Caco-2 (cell line): ENCODE measurements at places on chromosomes 1 and 21. TPM values are rescaled to one million over a fixed set of nuclear protein-coding genes. Genes with fewer than 3 reads are reported as not detected.

DNA sequence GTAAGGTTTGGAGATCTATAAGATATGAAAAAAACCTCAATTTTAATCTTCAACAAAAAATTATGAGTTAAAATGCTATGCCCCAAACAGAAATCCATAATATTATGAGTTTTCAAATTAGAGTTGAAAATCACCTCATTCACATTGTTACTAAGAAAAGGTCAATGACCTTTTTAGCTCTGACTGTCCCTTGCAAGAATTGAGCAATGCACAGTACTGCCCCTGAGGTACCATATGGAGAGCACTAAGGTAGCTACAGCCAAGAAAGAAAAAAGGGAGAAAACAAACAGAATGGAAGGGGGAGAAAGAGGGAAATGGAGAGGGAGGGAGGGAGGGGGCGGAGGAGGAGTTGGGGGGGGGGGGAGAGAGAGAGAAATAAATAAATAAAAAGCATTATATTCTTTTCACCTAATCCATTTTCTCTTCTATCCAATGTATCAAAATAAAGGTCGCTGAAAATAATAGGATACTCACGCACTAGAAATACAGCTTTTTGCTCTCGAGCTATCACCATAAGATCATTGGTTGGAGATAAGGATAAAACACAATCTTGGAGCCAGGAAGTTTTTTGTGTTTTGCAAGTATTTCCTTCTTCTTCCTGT lies 58.8 kb downstream of the RAB3GAP2 start:
- no peak for DNase-seq

- no peak for DNase-seq
These were observed 18.8 kb upstream of the TENT5B start for GRCh38 chr1:27031235-27032118.

DNA sequence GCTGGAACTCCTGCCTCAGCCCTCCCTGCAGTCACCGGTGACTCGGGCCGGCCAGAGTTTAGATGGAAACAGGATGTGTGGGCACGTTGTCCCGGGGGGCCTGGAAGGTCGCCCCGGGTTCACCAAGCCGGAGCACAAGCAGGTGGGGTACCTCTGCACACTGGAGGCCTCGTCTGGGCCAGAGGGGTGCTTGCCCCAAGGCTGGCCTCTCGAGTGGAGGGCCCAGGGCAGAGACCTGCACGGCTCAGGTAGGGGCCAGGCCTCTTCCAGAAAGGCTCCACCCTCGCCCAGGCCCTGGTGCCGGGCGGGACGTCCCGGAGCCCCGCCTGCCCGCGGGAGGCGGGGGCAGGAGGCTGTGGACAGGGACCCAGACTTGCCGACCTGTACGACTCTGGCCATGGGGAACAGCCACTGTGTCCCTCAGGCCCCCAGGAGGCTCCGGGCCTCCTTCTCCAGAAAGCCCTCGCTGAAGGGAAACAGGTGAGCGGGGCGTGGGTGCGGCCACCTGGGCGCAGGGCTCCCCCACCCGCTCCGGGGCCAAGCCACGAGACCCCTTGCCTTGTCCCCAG lies at the start of gene PLEKHN1:
Gene PLEKHN1, plus strand, starts transcription at position 348 of the 569 bp plus-strand sequence. Its CDS starts 50 bp downstream, at position 398.
- DNase-seq, result peak; percentile 73

- DNase-seq, result no peak
These were observed 91.7 kb downstream of the SLC45A1 start for GRCh38 chr1:8409606-8410005.

DNA sequence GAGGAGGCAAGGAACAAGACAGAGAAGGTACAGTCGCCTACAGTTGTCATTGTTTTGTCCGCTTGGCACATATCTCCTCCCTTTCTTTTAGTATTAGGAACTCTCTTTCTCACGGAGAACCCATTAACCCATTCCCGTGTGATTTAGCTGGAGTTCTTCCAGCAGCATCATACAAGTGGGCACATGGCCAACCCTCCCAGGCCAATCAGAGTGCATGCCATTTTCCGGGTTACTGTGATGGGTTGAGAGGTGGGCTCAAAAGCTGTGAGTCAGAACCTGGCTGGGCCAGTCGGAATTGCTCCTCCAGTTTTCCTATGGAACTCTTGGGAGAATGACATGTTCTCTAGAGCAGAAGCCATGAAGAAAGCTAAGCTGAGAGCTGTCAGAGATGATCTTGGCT lies 83.1 kb upstream of the SOD1 start:
- DNase-seq, result no peak

GRCh38 chr1:5404412-5405203 lies 587.6 kb downstream of the NPHP4 start:
- DNase-seq, result peak; percentile 61

DNA sequence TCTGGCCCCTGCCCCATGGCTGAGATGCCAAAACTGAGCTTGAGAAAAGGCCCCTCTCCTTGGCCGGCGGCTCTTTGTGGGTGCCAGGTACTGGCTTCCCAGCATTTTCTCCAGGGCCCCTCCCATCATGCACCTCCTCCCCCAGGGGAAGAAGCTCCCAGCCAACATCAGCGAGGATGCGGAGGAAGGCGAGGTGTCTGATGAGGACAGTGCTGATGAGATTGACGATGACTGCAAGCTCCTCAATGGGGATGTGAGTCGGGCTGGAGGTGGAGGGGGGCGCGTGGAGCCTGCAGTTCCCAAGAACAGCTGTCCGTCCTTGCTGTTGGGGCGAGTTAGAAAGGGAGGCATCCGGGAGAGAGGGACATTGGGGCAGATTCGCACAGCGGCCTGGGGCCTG lies 13.5 kb downstream of the PLCH2 start:
- DNase-seq, result no peak

GRCh38 chr1:243341074-243341473 lies 85.2 kb downstream of the SDCCAG8 start:
- no peak for DNase-seq

DNA sequence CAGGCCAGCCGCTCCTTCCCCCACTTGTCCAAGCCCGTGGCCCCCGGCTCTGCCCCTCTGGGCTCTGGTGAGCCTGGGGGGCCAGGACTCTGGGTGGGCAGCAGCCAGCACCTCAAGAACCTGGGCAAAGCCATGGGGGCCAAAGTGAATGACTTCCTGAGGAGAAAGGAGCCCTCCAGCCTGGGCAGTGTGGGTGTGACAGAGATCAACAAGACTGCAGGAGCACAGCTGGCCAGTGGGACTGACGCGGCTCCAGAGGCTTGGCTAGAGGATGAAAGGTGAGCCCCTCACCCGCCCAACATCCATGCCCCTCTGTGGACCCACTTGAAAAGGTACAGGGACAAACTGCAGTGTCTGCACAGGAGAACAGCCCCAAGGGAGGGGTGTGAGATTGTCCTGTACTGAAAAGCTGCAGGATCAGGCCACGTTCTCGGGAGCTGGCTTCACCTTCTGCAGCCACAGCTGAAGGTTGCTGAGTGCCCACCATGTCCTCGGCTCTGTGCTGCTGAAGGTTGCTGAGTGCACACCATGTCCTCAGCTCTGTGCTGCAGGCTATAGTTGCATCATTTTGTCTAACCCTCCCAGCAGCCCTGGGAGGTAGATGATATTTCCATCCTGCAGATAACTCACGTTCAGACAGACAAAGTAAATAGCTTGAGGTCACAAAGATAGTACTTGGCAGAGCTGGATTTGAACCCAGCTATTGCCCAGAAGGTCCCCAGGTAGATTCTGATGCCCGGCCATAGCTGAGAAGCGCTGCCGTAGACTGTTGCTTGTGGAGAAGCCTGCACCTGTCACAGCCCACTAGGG lies 618 bp downstream of the C1orf226 start:
- no peak for DNase-seq

DNA sequence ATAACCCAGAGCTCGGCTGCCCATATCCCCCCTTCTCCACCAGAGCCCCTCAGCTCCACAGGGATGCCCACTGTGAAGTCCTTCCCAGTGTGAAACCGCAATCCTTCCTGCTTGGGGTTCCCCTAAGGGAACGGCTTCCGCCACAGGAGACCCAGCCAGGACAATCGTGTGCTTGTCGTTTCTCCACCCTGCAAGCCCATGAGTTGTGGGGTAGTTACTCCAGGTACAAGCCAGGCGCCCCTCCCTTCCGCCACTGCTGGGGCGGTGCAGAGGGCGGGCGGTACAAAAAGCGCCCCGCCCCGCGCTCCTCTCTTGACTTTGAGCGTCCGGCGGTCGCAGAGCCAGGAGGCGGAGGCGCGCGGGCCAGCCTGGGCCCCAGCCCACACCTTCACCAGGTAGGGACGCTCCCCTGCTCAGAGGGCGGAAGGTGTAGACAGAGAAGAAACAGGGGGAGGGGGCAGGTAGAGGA lies at the start of gene TINAGL1:
Gene TINAGL1, plus strand, starts transcription at position 315 of the 469 bp plus-strand sequence. CDS start 634 bp downstream, outside the sequence.
- peak; percentile 86 for DNase-seq

DNA sequence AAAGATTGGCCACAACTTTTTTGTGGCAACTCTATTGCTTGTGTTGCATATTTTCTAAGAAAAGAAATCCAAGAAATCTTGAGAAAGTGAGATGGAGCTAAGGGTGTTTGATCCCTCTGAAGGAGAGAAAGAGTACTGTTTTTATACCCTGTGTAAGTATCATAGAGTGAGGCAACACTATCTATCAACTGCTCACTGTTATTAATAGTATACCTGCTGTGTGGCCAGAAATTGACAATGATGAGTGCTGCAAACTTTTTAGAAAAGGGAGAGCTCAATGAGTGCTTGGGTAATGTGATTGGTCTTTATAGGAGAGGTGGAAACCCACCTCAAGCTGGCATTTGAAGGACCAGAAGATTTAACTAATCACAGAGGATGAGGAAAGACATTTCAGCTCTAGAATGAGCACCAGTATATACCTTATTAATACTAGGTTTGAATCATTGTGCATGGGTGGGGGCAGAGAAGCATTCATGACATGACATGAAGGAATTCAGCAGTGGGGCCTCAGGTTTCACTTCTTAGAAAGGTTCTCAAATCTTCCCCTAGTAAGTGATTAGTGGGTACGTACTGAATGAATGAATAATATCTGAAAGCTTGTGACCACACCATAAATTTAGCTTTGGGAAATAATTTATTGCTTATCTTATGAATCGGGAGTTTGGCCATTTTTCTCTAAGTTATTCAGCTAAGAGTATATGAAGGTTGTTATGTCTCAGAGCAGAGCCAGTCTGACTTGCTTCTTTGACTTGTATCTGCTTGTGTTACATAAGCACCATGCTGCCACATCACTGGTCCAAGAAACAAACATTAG lies 169.2 kb upstream of the SGIP1 start:
- no peak for DNase-seq

- no peak for DNase-seq
These were observed 231.9 kb downstream of the SDCCAG8 start for GRCh38 chr1:243487649-243488227.

GRCh38 chr1:150613061-150613920 lies 16.1 kb downstream of the ENSA start:
- no peak for DNase-seq

GRCh38 chr1:93471911-93472310 lies 24.0 kb downstream of the FNBP1L start:
- no peak for DNase-seq

DNA sequence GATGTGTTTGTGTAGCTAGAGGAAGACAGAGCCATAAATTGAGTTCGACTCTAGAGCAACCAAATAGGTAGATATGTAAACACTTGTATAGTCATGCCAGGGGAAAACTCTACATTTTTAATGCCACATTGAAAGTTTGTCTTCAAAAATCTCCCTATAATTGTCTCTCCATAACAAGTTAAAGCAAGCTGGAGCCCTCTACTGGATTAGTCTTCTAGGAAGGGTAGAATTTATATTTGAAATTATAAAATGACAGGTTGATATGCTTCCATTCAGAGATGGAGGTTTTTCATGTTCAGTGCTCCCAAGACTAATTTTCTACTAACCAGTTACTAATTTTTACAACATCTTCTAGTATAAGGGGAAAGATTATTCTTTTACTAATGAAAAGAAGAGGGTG lies 13.1 kb upstream of the COL24A1 start:
- no peak for DNase-seq

DNA sequence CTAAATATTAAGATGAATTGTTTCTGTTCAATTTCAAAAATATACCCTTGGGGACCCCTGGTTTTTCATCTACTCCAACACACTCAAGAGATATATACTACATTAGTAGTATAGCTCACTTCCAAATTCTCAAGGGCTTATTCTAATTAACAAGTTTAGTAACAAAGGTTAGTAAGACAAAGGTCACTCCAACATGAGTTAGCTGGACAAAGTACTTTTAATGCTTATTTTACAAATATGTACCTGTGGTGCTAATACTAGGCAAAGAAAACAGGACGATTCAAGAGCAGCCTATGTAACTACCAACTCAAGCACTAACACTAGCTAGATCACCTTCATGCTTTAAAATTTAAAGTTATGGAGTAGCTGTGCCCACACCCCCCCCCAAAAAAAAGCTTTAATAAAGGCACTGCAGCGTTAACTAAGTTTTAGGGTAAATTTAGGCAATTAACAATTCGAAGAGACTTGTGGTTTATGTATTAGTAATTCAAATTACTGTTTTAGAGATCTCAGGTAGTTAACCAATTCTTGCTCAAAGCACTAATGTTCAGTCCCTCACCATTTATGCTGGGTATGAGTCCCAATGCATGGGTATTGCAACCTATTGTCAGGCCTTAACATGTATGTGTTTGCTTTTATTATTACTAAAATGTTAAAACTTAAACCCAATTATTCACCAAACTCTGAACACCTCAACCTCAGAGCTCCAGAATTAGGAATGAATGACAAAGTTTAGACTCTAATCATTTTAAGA lies 14.1 kb downstream of the HNRNPU start:
- DNase-seq, result no peak

DNA sequence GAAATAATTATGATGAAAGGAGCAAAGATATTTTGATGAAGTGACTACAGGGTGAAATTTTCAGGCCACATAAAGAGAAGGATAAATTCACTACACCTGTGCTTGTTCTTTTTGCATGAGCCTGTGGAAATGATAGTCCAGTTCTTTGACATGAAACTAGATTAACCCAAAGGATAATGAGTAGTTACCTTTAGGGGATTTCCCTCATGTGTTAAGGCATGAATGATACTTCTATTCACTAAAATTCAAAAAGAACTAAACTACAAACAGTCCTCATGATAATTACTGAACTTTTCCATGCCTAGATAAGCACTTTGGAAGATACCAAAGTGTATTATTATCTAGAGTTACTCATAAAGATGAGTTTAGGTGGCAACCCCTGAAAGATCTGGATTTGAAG lies 244.3 kb downstream of the PTPRC start:
- no peak for DNase-seq

The S1PR1 gene
- not detected in 2 replicates for total RNA-seq

The CA14 gene
- total RNA-seq, result not detected in 2 replicates

The ADCY10 gene
- total RNA-seq, result 1.3 and 1.7 TPM in 2 replicates

The ANGPTL3 gene
- 0.77 and 0.86 TPM in 2 replicates for total RNA-seq

The DCDC2B gene
- not detected in 2 replicates for total RNA-seq

The LCE2A gene
- not detected in 2 replicates for total RNA-seq

The CD164L2 gene
- 0.21 TPM in 1 of 2 replicates, not detected in the other for total RNA-seq

The CYP4A11 gene
- 0.16 TPM in 1 of 2 replicates, not detected in the other for total RNA-seq
